Stimulated activated CD4-positive, alpha-beta T cell treated with anti-CD3 and anti-CD28 coated beads, TNF-alpha, amount 100 ng/mL, for 4 hours (primary cell): ENCODE measurements at places on chromosomes 7 and 10.

GRCh38 chr10:80699602-80700039 lies 161.9 kb downstream of the SH2D4B start:
- DNase-seq: peak; percentile 29

DNA sequence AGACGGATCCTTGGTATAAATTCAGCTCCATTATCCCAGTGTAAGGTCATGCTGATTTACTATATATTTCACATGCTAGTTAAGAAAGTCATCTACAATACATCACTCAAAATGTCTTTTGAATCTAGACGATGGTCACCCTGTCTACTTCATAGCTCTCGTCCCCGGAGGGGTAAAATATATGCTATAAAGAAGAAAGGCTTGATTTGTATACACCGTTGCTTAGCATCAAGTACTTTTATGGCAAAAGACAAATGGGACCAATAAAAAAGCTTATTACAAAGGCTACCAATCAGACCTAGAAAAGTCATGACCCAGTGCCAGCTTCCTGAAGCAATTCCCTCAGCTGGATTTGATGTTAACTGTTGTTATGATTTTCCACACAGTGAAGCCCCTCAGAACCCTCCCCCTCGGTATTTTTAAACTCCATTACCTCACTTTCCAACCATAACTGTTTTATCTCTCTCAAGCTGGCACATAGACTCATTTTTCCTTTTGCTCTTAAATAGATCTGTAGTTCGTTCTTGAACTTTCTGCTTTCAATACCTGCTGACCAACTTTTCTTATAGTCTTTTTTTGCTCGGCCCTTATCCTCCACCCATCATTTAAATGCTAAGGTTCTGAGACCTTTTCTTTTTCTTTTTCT lies 104.9 kb downstream of the DOCK4 start:
- DNase-seq: no peak

- DNase-seq: no peak
These were observed 122.5 kb downstream of the KIAA1217 start for GRCh38 chr10:24331457-24331856.

DNA sequence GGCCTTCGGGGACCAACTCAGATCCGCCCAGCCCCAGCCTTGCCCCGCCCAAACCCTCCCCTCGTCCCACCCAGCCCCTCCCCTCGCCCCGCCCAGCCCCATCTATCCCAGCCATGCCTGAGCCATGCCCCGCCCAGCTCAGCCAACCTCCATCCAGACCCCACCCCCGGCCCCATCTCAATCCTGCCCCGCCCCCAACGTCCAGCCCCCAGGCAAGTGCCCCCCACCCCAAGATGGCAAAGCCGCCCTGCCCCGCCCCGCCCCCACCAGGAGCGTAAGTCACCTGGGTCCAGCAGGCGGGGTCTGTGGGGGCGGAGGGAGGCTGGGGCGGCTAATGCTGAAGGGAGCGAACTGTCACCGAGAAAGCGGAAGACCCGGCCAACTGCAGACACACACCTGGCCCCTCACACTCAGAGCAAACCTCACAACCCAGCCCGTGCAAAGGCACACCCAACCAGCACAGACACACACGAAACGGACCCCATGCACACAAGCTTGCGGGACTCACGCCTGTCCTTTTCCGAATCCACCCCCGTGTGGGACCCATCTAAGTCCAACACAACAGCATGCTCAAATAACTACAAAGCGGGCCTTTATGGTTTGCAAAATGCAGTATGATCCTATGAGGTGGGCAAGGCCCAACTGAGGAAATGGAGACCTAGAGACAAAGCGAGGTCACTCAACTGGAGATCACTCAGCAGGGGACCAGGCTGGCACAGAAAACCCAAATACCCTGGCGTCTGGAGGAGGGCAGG lies 11.5 kb upstream of the OGA start:
- DNase-seq: no peak

DNA sequence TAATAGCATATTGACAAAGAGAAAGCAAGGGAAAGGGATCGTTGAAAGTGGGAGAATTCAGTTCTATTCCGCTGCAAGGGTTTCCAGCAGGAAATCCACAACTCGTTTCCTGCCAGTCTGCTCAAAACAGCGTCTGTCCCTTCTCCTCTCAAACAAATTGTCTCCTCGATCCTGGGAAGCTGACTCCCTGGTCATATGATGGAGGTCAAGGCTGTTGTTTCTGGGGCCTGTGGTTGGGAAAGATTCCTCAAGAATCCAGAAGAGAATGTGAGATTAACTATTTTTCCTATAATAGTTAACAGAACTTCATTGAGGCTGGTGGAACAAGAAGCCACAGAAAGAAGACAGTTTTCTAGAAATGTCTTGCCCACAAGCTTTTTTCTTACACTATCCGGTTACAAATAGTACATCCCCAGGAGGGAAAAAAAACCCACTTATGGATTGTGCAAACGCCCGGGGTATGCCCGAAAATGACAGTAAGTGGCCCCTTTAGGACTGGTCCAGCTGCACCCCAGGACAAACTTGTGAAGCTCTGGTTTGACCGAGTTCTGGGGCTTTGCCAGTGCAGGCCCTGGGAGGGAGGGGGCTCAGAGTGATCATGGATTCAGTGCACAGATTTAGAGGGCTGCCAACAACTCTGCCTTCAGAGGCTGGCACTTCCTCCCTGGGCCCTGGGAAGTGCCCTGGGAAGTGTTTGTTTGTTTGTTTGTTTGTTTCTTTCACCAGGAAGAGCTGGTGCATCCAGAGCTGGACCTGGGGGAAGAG lies 49.4 kb upstream of the CTBP2 start:
- DNase-seq: no peak

- DNase-seq: no peak
These were observed 103.4 kb downstream of the WNT2 start for GRCh38 chr7:117219485-117219884.

DNA sequence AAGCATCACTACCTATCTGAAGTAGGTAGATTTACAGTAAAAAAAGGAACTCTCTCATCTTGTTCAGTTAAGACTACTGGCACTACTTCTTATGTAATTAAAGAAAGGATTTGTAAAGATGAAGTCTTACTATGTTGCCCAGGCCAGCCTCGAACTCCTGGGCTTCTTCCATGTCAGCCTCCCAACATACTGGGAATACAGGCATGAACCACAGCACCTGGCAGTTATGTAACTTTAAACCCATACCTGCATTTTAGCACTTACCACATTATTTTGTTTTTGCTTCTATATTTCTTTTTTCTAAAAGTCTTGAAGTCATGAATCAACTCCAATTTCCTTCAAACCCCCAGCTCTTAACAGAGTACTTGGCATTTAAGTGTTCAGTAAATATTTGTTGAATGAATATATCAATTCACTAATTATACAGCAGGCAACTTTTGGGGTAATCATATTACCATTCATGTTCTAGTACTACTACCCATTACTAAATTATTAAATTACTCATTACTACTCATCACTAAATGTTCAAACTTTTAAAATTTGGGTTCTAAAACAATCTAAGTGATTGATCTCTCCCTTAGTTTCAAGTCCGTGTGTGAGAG lies 31.6 kb upstream of the CCDC71L start:
- DNase-seq: no peak

- DNase-seq: no peak
These were observed 73.5 kb upstream of the CDK6 start for GRCh38 chr7:92909686-92910475.

DNA sequence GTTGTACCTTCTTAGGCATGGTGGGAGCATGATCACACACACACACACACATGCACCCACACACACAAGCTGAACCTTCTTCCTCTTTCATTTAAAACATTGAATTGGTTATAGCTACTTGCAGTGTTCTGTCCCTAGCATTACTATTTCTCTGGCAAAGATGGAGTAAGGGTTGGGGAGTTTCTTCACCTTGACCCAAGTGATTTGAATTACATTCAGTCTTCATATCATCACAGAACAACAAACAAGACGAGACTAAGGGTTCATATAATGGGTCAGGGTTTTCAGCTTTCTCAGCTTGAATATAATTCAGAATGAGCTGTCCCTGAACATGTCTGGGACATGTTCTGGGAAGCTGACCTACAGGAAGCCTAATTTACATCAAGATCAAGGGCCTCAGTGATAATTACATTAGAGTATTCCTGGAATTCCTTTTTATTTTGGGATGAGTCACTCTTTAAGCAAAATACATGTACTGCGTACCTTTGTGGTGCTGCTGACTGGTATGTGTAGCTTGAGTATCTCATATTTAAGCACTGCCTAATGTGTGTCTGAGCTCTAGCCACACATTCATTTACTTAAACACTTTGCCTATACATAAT lies 213.5 kb upstream of the TMEM229A start:
- no peak for DNase-seq

- no peak for DNase-seq
These were observed 65.9 kb upstream of the KCND2 start for GRCh38 chr7:120207037-120207436.

GRCh38 chr7:21690705-21691104 lies 147.9 kb downstream of the DNAH11 start:
- no peak for DNase-seq

DNA sequence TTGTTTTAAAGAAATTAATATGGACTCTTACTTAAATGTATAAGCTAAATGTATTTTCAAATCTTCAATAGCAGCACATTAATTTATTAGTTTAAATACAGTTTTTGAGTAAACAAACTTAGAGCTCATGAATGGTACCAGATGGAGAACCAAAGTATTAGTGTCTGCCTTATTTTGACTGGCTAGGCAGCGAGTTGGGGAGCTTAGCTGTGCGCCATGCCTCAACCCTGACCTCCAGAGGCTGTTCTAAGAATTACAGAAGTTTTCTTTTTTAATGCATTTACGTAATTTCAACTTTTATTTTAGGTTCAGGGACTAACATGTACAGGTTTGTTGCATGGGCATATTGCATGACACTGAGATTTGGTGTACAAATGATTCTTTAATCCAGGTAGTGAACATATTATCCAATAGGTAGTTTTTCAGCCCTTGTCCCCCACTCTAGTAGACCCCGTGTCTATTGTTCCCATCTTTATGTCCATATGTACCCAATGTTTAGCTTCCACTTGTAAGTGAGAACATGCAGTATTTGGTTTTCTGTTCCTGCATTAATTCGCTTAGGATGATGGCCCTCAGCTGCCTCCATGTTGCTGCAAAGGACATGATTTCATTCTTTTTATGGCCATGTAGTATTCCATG lies 166.8 kb downstream of the IQUB start:
- no peak for DNase-seq

GRCh38 chr7:158072991-158073730 lies 514.5 kb downstream of the PTPRN2 start:
- DNase-seq: no peak

DNA sequence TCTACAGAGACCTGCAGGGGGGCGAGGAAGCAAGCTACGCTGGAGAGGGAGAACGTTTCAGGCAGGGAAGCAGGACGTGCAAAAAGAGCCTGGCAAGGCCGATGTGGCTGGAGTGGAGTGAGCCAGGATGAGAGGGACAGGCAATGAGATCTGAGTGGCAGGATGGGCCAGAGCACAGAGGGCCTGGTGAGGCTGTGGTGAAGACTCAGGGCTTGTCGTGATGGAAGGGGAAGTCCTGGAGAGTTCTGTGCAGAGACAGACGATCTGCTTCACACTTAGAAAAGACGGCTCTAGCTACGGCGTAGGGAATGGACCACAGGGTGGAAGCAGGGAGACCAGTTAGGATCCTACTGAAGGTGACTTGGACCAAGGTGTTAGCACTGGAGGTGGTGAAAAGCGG lies 87.0 kb downstream of the SH3PXD2A start:
- DNase-seq: no peak

GRCh38 chr10:76113952-76114351 lies 682.5 kb downstream of the LRMDA start:
- no peak for DNase-seq

DNA sequence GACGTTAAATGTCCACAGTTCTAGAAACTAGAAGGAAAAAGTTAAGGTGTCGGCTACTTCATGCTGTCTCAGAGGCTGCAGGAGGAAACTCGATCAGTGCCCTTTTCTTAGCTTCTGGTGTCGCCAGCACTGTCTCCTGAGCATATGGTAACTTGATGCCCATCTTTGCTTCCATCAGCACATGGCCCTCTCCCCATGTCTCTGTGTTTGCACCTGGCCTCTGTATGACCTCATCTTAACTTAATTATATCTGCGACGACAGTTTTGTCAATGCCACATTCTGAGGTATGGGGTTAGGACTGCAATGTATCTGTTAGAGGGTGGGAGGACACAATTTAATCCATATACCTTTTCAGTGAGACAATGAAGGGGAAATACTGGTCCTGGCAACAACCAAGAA lies 449.9 kb downstream of the POM121L12 start:
- no peak for DNase-seq

- DNase-seq: no peak
These were observed 203.0 kb downstream of the KCND2 start for GRCh38 chr7:120475994-120476393.

- DNase-seq: no peak
These were observed 139.0 kb downstream of the SEPTIN14 start for GRCh38 chr7:55723621-55723941.

DNA sequence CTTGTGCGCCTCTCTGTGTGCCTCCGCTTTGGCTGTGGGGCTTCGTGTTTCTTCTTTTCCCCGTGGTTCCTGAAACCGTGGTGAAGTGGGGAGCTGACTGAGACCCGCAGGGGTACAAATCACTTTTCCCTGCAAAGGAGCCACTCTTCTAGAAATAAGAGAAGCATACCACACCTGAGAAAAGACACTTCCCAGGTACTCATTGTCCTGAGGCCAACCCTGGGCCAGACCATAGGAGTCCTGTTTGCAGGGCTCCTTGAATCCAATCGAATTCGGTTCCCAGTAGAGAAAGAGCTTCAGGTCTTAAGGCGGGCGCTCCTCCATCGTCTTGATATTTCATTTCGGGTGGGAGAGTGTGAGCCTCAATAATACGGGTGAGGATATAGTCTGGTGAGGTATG lies 32.4 kb upstream of the ZNF273 start:
- no peak for DNase-seq

GRCh38 chr7:35035511-35035961 lies 1.7 kb downstream of the DPY19L1 start:
- DNase-seq: no peak

- DNase-seq: no peak
These were observed 297.6 kb downstream of the MTERF1 start for GRCh38 chr7:91582799-91583477.

- no peak for DNase-seq
These were observed 2.4 kb downstream of the TPST1 start for GRCh38 chr7:66207540-66207939.

GRCh38 chr10:129329385-129330055 lies 137.5 kb upstream of the MGMT start:
- no peak for DNase-seq

- DNase-seq: no peak
These were observed 851 bp upstream of the GOT1 start for GRCh38 chr10:99431190-99431760.

GRCh38 chr10:97548828-97549455 lies 23.6 kb upstream of the ANKRD2 start:
- no peak for DNase-seq

- no peak for DNase-seq
These were observed 226.0 kb downstream of the SORCS1 start for GRCh38 chr10:106938513-106938912.
